ENCODE measurements at places on chromosomes 2 and 18.

- no peak for DNase-seq
Observed at GRCh38 chr18:62857263-62857976, 142.1 kb downstream of the PHLPP1 start.

GRCh38 chr18:62420513-62421209 is 95.6 kb downstream of the TNFRSF11A start:
- DNase-seq = peak; percentile 81

DNA sequence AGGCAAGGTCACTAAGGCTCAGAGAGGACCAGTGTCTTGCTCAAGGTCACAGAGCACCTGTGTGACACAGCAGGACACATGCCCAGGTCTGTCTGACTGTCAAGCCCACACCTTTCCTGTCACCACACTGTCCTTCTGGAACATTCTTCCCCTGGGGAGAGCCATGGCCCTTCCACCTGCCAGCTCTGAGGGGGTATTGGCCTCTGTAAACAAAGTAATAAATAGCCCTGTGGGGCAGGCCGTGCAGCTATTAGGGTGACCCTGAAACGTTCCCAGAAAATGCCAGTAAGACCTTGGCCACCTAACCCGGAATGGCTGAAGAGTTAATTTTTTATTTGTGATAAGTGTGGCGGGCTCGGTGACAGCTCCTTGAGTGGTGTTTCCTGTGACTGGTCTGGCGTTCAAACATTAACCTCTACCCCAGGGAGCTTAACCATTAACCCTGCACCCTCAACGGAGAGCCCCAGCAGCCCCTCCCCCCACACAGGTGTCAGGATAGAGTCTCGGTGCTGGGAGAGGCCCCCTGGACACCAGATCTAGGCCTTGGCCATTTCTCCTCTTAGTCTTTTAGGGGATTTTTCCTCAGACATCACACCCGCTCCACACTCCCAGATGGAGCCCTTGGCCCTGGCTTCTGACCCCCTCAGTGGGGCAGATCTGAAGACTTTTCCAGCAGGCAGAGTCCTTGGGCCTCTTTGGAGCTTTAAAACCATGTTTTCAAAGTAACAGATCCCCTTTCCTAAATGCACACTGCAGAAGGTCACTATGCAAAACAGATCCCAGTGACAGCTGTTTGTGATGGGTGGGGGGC is 36.6 kb downstream of the SCTR start:
- DNase-seq = no peak

GRCh38 chr2:222169346-222169745 is 129.5 kb downstream of the PAX3 start:
- peak; percentile 56 for DNase-seq

GRCh38 chr18:25464227-25464626 is 112.3 kb upstream of the ZNF521 start:
- DNase-seq = peak; percentile 82

DNA sequence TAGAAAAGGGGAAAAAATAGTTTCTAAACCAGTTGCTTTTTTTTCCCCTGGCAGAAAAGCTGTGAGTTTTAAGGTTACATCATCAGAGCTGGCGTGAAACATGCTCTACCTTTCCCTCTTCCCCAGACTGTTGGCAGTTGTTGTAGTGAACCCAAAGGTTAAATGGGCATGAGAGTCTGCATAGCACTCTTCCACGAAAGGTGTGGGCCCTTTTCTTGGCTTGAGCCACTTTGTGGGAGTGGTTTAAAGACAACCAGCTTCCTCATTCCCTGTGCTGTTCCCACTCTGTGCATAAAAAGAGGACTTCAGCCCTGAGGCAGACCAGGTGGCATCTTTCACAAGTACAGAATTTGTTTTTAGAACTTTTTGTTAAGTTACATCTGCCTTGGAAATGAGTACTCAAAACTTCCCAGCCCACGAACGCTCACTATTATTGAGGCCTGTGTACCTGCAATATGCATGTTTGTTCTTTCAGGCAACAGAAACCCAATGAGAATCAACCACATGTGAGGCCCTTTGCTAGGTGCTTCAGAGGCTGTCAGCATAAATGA is 243.8 kb downstream of the BABAM2 start:
- DNase-seq = peak; percentile 7

- no peak for DNase-seq
Observed at GRCh38 chr18:77111951-77112746, 20.4 kb downstream of the MBP start.
